ENCODE measurements at places on chromosomes 4 and X. TPM values are rescaled to one million over a fixed set of nuclear protein-coding genes. Genes with fewer than 3 reads are reported as not detected.

GRCh38 chr4:83810428-83810827 lies 274.5 kb downstream of the GPAT3 start:
- peak; percentile 46 for DNase-seq

- no peak for DNase-seq
Observed at GRCh38 chr4:13733817-13734216, 106.3 kb upstream of the BOD1L1 start.

The NAA11 gene
- total RNA-seq: not detected

- no peak for DNase-seq
Observed at GRCh38 chr4:19314116-19314515, 937.6 kb upstream of the SLIT2 start.

The GNRHR gene
- total RNA-seq: not detected

- no peak for DNase-seq
Observed at GRCh38 chrX:42772874-42773273, 5.1 kb downstream of the PPP1R2C start.

- no peak for DNase-seq
Observed at GRCh38 chr4:102586002-102586643, 85.0 kb downstream of the NFKB1 start.

The GPR50 gene
- 1.00 TPM for total RNA-seq

- peak; percentile 57 for DNase-seq
Observed at GRCh38 chr4:142043509-142043908, 407.1 kb downstream of the IL15 start.

- peak; percentile 23 for DNase-seq
Observed at GRCh38 chrX:43655151-43656004, 721 bp upstream of the MAOA start.

- no peak for DNase-seq
Observed at GRCh38 chr4:89295415-89295927, 12.1 kb downstream of the GPRIN3 start.

DNA sequence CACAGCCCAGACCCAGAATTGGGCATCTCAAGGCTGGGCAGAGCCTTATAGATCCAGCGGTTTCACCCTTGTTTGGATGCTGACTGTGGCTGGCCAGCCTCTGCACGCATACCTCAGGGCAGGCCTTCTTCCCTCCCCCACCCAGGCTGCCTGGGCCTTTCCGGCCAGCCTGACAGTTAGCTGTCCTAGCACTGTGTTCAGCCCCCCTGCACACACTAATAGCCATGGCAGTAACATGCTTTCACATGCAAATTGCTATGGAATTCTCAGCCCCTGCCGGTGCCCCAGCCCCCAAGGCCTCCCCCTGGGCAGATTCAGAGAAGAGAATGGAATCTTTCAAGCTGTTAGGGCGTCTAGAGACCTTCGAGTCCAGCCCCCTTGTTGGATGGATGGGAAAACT lies 17.7 kb downstream of the EFNB1 start:
- DNase-seq: no peak

DNA sequence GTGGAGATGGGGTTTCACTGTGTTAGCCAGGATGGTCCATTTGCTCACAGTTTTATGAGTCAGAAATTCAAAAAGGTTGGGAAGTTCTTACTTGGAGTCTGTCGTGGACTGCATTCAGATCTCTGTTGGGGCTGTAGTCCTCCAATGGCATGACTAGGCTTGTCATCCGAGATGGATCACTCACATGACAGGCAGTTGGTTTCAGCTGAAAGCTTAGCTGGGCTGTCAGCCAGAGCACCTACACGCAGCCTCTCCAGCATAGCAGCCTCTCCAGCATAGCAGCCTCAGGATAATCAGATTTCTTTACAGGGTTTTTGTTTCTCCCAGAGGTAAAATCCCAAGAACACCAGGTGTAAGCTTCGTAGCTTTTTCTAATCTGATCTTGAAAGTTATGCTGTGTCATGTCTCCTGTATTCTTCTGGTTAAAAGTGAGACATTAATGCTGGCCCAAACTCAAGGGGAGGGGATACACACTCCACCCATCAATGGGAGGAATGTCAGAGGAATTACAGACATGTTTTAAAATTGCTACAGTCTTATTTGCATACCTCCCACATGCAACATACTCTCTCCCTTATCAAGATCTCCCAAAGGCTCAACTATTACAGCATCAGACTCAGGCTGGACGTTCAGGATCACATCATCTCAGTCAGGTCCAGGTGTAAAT lies 31.6 kb upstream of the SOD3 start:
- DNase-seq: peak; percentile 88

DNA sequence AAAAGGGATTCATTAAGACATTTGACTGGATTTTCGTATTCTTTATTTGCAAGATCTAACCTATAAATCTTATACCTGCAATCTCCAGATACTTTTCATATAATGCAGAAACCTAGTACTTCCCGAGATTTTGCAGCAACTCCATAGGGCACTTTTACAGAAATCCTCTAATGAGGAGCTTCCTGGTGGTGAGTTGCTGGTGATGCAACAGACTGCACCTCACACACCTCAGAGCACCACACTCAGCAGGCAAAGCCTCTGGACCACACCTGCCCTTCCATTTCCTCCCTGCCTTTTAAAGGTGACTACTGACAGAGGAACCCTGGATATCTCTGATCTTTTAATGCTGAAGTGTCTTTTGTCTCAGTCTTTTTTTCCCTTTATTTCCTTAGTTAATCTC lies 289.4 kb downstream of the TRAM1L1 start:
- DNase-seq: no peak

The TET2 gene
- total RNA-seq: 15.7 TPM

DNA sequence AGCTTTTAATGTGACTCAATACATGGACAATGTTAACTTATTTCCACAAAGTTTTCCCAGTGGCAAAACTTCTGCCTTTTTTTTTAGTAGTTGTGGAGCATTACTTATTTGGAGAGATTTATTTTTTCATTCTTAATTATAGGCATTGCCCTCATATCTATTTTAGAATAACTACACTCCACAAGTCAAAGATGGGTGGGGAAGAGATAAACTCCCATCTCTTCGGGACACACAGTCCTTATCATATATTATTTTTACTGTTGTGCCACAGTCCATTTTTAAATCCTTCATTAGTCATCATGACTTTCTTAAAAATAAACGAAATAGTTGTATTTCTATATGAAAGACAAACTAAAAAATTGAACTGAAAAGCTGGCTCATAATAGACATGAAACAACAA lies 1.2 kb downstream of the DMD start:
- DNase-seq: no peak

The TRPC3 gene
- total RNA-seq: not detected

- no peak for DNase-seq
Observed at GRCh38 chrX:24375600-24376131, 15.2 kb downstream of the SUPT20HL1 start.

- DNase-seq: no peak
Observed at GRCh38 chr4:7278981-7279380, 86.6 kb downstream of the SORCS2 start.

DNA sequence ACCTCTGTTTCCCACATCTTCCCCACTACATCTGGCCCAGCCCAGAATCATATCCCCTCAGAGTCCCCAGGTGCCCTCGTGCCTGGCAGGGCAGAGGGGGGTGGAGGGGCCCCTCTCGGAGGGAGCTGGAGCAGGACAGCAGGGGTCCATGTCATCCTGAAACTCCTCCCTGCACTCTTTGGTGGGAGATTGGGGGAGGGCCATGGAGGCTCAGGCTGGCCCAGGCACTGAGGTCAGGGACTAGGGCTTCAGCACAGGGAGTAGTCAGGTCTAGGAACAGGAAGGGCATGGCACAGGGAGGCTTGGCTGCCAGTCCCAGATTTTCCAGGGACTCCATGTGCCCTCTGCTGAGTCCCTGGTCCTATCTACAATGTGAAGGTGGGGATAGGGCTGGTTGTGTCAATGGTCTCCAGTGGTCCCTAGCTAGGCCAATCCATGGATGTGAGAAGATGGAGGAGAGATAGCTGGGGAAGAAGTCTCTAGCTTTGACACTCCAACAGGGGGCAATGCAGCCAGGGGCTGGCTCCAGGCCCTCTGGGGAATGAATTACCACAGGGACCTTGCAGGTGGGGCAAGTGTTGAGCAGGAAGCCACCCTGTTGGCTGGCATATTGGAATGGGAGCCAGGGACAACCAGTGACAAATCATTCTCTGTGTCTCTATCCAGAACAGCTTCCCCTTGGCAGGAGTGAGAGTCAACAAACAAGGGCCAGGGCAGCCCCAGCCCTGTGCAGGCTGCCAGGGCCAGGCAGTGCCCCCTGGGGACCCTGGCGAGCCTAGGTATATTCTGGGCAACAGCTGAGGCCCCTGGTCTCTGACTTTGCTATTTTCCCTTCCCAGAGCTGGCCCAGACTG lies 154.4 kb downstream of the EFNB1 start:
- DNase-seq: no peak

The ARSJ gene
- 60.1 TPM for total RNA-seq

The TLR6 gene
- total RNA-seq: 3.1 TPM

The CPEB2 gene
- total RNA-seq: 47.3 TPM

DNA sequence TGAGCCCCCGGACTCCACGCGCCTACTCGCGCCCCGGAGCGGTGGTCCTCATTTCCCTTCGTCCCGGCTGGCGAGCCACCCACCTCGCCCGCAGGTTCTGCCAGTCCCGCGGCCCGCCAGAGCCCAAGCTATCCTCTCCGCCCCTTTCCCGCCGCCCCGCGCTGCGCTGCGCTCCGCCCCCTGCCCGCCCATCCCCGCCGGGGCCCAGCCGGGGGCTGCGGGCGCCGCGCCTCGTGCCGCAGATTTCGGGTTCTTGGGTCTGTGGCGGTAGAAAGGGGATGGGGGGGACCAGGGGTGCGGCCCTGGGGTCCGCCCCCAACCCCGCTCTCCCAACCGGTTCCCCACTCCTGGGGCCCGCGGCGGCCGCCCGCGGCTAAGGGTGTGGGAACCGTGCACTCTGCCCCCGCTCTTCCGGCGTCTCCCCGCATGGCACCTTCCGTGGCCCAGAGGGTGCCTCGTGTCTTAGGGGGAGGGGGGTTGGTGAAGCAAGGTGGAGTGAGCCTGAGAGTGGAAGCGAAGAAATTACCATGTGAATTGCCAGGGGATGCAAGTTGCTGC lies 650.8 kb upstream of the DIPK2B start:
- DNase-seq: no peak

The MAGEA10 gene
- total RNA-seq: not detected
